ENCODE measurements at places on chromosomes 13 and 19. TPM values are rescaled to one million over a fixed set of nuclear protein-coding genes. Genes with fewer than 3 reads are reported as not detected.

UNC13A gene
- total RNA-seq = 3.9 TPM

OR10H1 gene
- not detected for total RNA-seq

WDFY2 gene
- total RNA-seq = 8.2 TPM

KIR2DL1 gene
- not detected for total RNA-seq

ZNF317 gene
- total RNA-seq = 13.2 TPM

AP2S1 gene
- total RNA-seq = 174 TPM

GSX1 gene
- total RNA-seq = not detected

TMEM86B gene
- 1.5 TPM for total RNA-seq

HSD17B14 gene
- total RNA-seq = 2.5 TPM

NLRP7 gene
- total RNA-seq = not detected

KLK4 gene
- total RNA-seq = not detected

GRIN3B gene
- under 0.01 TPM for total RNA-seq
